ENCODE measurements at places on chromosomes 7 and 10. TPM values are rescaled to one million over a fixed set of nuclear protein-coding genes. Genes with fewer than 3 reads are reported as not detected.

- no peak for DNase-seq
These were observed 849.2 kb downstream of the IPMK start for GRCh38 chr10:57418476-57418875.

DNA sequence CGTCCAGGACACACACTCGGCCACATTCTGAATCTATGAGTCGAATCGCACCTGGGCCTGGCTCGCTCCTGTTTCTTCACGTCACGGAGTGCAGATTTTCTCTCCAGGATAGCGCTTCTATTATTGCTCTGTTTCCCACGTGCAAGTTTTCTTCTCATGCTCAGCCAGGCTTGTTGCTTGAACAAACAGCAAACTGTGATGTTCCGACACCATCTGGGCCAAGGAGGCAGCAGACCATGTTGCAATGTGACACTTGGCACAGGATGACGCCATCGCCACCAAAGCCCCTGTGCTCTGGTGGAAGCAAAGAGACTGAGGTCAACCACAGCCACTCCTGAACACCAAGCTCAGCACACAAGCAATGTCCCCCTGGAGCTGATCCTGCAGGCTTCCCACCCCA lies 507.1 kb upstream of the ADARB2 start:
- DNase-seq: no peak

DNA sequence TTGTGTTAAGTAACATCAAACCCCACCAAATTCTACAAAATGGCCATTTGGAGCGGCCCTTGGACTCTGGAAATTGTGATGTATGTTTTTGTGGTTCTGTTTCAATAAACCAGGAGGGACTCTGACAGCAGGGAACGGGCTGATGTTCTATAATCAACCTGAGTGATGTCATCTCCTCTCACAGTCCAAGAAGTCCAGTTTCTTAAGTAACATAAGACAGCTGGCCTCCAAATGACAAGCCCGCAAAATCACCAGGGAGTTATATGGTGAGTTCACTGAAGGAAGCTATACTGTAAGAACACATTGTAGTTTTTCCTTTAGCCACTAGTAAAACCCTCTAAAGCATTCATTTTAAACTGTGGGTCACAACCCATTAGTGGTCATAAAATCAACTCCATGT lies 34.0 kb downstream of the GOT1 start:
- DNase-seq: no peak

- DNase-seq: no peak
These were observed 10.8 kb upstream of the ETV1 start for GRCh38 chr7:14000247-14000646.

GRCh38 chr10:14302035-14302434 lies 28.7 kb downstream of the FRMD4A start:
- no peak for DNase-seq

DNA sequence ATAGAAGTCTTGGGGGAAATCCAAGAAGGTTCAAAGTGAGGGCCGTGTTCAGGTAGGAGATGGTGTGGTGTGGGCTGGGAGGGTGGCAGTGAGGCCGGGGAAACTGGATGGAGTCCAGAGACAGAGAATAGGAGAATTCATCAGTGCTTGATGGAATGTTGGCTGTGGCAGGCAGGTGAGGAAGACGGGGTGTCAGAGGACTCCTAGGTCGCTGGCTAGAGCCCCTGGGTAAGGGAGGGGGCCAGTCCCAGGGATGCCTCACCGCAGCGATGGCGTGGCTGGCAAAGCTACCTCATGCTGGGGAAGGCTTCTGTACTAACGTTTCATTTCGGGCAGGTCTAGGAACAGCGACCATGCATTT lies 373.0 kb downstream of the RPS24 start:
- no peak for DNase-seq

DNA sequence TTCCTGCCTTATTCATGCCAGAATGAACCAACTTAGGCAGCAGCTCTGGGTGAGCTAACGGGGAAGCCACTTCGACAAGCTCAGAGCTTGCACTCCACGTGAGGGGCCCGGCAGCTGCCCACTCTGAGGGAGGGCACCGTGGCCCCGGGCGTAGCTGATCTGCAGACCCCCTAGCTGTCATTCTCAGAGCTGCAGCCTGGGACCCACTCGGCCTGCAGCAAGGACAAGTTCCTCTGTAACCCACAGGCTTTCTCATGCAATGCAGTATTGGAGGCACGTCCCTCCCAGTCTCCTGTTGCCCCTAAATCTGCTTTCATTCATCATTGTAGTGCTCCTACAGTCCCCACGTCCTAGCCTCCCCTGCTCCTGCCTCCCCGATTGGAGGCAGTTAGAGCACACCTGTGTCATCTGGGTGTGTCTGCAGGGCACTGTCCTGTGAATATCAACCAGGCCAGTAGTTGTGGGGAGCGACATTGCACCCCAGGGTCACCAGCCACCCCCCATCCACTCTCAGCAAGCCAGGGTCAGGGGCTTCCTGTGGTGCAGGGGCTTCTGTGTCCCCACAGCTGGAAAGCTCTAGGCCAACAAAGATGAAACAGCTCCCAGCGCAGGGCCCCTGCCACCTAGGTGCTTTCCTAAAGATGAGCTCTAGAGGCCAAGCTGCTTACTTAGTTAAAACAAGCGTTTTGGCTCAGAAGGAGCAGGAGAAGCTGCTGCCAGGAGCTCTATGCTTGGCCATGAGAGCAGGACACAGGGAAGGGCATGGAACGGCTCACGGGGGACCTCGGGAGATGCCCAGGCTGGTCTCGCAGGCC lies 333.6 kb downstream of the ADARB2 start:
- peak; percentile 15 for DNase-seq

DNA sequence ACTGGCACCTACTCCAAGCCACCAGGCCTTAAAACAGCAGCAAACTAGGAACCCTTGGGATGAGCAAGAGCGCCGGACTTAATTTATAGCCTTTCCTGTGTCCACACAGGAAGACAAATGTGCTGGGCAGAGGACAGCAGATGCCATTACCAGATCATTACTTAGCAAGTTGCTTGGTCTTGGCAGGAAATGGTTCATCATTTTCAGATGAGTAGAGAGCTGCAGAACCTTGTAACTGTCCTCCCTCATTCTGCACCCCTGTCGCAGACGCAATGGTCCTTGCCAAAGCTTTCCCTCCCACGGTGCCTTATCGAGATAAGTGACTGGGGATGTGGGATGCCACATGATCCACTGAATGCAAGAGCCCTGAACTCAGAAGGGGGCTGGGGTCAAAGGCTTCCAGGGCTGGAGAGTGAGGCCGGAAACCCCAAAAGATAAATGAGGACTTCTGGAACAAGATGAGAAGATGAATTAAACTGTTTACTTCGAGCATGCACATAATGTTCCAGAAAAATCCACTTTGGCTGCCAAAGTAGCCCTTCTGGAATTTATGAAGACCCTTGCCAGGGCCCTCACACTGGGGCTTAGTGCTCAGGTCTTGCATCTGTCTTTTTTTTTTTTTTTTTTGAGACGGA lies 145.6 kb upstream of the ZNF32 start:
- DNase-seq: no peak

DNA sequence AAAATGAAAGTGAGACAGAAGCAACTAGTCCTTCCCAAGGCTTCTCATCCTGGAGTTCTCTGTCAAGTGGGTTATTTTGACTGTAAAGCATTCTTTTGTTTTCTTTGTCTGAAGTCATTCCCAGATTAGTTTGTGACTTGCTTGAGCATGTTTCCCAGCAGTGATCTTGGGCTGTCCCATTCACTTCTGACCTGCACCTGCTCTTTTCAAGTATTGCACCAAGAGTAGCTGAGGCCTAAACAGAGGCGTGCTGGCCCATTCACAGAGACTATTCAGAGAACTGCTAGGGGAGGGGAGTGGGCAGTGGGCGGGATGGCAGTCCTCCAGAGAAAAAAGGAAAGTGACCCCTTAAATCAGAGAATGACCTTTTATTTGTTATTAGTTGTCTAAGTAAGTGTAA lies 61.3 kb downstream of the CACNA2D1 start:
- DNase-seq: no peak

- DNase-seq: no peak
These were observed 495.2 kb downstream of the GLRX3 start for GRCh38 chr10:130631142-130632096.

GRCh38 chr10:80322711-80323110 lies 33.3 kb upstream of the MAT1A start:
- DNase-seq: no peak

SPDYE8 gene
- not detected for total RNA-seq

CUBN gene
- total RNA-seq: 0.81 TPM

All from activated CD4-positive, alpha-beta memory T cell treated with anti-CD3 and anti-CD28 coated beads, Interleukin-2, amount 10 ng/mL, durations not matched to agents 7 days and 5 days (primary cell).